Mesangial cell (primary cell): ENCODE measurements at places on chromosomes 5 and 9. TPM values are rescaled to one million over a fixed set of nuclear protein-coding genes. Genes with fewer than 3 reads are reported as not detected.

EGFL7 gene
- 20.4 and 27.0 TPM in 2 replicates for total RNA-seq

ORM2 gene
- total RNA-seq: not detected in 2 replicates

OGN gene
- total RNA-seq: not detected in 2 replicates

GNG10 gene
- 37.3 and 68.4 TPM in 2 replicates for total RNA-seq

SPINK13 gene
- total RNA-seq: 0.25 TPM in 1 of 2 replicates, not detected in the other
